ENCODE measurements at places on chromosomes 4 and X.

- no peak for DNase-seq
These were observed 25.9 kb upstream of the PRDM5 start for GRCh38 chr4:120948382-120948781.

DNA sequence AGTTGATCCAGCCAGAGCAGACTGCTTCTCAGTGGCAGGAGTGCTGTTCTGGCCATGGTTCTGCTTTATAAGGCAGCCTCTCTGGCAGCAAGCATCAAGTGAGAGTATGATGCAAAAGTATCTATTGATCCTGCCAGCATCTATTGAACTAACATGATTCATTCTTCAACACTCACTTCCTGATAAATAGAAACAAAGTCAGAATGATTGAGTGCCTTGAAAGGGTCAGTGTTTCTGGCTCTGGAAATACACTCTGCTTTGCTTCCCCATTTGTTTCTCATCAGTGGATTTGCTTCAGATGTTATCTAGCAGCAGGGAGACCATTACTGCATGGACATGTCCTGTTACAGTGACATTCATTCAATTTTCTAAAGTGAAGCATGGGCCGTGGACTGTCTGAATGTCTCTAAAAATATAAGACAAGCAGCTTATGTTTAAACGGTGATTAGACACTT is 66.2 kb upstream of the FRAS1 start:
- DNase-seq, result no peak

DNA sequence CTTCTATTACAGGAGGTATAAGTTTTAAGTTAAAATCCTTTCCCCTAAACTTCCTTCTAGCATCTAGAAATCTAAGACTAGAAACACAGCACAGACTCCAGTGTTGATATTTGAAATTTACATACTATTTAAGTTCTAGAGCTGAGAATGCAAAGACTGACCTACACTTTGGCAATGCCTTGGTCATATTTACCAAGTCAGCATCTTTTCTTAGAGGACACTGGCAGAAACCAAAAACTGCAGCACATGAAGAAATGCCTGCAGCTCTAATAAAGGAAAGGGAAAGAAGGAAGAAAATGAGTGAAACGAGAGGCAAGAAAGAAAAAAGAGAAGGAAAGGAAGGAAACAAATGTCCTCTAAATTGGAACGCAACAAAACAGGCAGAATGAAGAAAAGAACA is 443.7 kb upstream of the RASGEF1B start:
- DNase-seq, result no peak

DNA sequence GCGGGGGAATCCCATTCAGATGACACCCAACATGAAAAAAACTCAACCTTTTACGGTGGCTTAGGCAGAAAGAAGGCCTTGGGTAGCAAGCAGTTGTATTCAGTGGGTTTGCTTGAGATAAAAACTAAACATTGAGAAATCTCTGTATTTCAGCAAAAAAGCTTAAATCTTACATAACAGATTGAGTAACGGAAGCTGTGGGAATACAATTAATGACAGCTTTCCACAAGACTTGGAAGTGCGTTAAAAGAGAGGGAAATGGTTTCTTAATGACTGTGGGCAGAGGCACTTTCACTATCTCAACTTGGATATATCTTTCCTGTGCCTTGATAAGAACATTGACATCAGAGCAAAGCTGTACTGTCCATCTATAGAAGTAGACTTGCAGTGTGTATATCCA is 418.5 kb upstream of the HS3ST1 start:
- no peak for DNase-seq

DNA sequence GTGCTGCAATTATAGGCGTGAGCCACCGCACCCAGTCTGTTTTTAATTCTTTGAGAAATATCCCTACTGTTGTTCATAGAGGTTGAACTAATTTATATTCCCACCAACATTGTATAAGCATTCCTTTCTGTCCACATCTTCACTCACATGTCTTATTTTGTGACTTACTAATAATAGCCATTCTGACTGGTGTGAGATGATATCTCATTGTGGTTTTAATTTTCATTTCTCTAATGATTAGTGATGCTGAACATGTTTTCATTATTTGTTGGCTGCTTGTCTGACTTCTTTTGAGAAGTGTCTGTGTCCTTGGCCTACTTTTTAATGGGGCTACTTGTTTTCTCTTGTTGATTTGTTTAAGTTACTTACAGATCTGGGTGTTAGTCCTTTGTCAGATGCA is 310.9 kb upstream of the MAOA start:
- DNase-seq, result no peak

- no peak for DNase-seq
These were observed 247.1 kb upstream of the PITX2 start for GRCh38 chr4:110869862-110870572.

DNA sequence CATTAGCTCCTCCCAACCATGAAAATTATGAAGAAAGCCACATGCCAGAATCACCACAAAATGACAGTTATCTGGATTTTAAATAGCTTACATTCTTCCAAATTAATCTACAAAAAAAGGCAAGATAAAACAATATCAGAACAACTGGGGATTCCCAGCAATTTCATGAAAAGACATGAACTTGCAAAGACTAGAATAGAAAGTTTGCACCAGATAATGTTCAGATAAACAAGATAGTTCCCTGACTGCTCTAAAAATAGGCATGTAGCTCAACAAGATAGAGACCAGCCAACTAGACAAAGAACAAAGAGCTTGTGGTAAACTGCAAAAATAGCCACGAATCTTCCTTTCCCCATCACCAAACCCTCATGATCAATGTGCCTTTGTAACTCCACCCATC is 30.3 kb upstream of the DDX53 start:
- no peak for DNase-seq

- peak; percentile 42 for DNase-seq
These were observed 189.1 kb upstream of the C1QTNF7 start for GRCh38 chr4:15238720-15239119.

- DNase-seq, result no peak
These were observed 28.3 kb downstream of the ADD1 start for GRCh38 chr4:2871911-2872310.

- DNase-seq, result no peak
These were observed 264.0 kb downstream of the TRIML1 start for GRCh38 chr4:188403272-188403671.
